Dermis microvascular lymphatic vessel endothelial cell (primary cell): ENCODE measurements at places on chromosomes 5 and 9. TPM values are rescaled to one million over a fixed set of nuclear protein-coding genes. Genes with fewer than 3 reads are reported as not detected.

The PCDHGB2 gene
- total RNA-seq = 0.64 and 1.9 TPM in 2 replicates

The GABRB2 gene
- not detected in 2 replicates for total RNA-seq

- no peak for DNase-seq
These were observed 28.8 kb downstream of the ADAMTSL2 start for GRCh38 chr9:133563291-133563796.

The SLC6A18 gene
- total RNA-seq = not detected in 2 replicates

GRCh38 chr5:179131886-179132585, 71.9 kb downstream of the ZNF354C start:
- DNase-seq = no peak

- no peak for DNase-seq
These were observed 106.2 kb upstream of the TLR4 start for GRCh38 chr9:117597977-117598376.
